Activated naive CD4-positive, alpha-beta T cell treated with anti-CD3 and anti-CD28 coated beads for 36 hours (primary cell): ENCODE measurements at places on chromosomes 11 and 22.

GRCh38 chr22:30574095-30574981, at the start of gene GAL3ST1:
TSS of gene GAL3ST1 (minus strand) at chr22:30574665. CDS start at chr22:30557392, 17,273 bp downstream.
- DNase-seq = no peak

GRCh38 chr11:13429836-13430235, 33.2 kb downstream of the BTBD10 start:
- DNase-seq = no peak

- DNase-seq = no peak
These were observed 84.6 kb downstream of the ETS1 start for GRCh38 chr11:128502726-128503125.

GRCh38 chr22:23219822-23220484, 39.6 kb downstream of the BCR start:
- peak; percentile 89 for DNase-seq

DNA sequence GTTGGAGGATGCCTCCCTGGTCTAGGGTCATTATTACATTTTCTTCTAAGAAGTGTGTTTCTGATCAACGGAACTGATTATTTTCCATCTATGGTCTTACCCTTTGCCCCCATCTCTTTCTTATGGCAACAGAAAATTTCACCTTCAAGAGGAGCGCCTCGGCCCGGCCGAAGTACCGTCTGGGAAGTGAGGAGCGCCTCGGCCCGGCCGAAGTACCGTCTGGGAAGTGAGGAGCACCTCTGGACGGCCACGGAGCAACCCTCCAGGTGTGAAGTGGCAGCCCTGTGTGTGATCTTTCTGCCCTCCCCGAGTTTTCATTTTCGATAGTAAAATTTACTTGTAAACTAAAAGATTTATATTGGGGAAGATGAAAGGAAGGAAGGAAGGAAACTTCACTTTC, 3.1 kb upstream of the APOBEC3C start:
- no peak for DNase-seq

DNA sequence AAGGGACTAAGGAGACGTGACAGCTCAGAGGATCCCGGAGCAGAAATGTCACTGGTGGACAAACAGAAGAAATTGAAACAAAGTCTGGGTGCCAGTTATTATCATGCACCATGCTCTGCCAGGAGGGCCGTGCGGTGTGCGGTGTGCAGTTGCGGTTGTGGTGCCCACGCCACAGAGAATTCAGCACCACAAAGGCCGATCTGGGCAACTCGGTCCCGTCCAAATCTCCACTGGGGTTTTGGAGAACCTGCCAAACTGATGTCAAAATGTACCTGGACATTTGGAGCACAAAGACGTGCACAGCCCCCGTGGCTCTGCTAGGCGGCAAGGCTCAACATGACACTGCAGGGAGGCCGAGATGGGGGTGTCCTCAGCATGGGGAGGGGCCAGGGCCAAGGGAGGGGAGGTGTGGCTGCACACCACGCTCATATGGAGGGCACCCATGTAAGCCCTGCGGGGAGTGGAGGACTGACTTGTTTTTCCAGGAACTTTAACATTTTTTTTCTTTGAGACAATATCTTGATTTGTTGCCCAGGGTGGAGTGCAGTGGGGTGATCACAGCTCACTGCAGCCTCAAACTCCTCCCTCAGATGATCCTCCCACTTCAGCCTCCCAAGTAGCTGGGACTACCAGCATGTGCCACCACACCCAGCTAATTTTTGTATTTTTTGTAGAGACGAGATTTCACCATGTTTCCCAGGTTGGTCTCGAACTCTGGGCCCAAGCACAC, 39.4 kb downstream of the GNB1L start:
- no peak for DNase-seq

DNA sequence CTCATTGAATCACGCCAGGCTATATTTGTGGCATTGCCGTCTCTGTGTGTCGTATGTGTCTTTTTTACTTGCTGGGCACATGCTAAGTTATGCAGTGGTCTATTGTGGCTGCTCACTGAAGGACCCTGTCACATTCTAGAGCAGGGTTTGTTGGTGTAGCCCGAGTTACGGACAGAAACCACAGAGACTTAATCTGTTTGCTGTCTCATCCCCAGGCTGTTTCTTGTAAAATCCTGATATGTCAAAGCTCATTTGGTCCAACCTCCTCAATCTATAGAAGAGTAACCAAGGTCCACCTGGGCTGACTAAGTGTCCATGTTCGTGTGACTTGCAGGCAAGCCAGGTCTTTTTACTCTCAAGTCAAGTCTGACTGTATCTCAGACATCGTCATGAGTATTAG, 5.0 kb downstream of the DPF2 start:
- no peak for DNase-seq

GRCh38 chr11:31437742-31438435, 68.2 kb downstream of the DNAJC24 start:
- DNase-seq = no peak

DNA sequence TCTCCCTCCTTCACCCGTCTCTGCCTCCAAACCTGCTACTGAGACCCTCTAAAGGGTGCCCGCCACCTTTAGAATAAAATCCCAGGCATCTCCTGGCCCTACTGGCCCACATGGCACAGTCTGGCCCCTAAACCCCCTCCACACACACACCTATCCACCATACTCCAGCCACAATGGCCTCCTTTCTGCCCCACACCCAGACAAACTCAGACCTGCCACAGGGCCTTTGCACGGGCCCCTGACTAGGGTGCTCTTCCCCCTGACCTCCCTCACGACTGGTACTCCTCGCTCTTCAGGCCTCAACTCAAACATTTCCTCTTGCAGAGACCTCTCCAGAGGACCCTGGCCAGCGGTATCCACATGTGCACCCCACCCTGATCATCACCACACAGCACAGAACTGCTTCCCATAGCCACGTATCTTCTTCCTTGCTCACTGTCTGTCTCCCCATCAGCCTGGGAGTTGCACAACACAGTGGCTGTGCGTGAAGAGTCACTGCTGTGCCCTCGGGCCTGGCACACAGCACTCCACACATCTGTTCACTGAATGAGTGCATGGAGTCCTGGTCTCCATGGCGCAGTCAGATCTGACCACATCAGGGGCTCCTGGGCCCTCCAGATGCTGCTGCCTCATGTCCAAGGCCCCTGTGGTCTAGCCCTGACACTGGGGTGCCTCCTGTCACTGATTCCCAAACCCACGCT, 66.2 kb upstream of the TCF20 start:
- DNase-seq = no peak

DNA sequence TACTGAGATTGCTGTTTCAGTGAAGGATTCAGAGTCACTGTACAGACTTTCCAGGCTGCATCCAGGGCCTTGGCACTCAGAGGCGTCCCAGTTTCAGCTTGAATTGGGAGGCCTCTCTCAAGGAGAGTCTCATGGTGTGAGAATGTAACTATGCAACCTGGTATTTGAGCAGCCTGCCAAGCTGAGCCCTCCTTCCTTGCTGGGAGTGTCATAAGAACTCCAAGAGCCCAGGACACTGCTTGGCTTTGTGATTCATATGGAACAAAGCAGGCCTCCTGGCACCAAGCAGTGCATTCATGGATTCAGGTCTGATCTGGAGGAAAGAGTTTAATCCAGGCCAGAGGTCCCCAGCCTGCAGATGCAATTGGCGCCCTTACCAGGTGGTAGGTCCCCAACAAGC, 171.7 kb downstream of the DBX1 start:
- no peak for DNase-seq

DNA sequence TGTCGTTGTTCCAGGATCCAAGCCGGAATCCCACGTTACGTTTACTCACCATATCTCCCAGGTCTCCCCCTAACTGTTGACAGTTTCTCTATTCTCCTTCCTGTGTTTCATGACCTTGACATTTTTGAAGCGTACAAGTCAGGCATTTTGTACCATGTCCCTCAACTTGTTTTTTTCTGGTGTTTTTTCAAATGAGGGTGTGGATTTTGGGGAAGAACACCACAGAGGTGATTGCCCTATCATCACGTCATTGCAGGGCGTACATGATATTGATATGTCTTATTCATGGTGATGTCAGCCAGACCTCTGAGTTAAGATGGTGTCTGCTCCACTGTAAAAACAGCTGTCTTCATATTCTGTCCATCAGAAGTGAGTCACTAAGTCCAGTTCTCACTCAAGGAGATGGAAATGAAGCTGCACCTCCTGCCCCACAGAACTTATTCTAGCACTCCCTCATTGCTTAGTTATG, 28.3 kb upstream of the SOX10 start:
- no peak for DNase-seq

DNA sequence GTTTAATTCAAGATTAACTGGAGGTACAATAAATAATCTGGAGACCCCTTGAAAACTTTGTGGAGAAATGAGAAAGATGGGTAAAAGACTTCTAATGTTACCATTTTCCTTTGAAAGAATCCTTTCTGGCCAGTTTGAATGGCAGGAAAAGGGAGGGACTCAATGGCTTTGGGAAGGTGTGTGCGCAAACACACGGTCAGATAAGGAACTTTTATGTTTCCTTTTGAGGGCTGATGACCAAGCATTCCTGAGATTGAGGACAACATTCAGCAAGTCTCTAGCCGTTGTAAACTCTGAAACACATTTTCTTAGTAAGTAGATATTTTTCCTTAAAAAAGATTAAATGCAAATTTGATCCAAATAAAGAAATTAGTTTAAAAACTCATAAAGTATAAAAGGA, 909.7 kb upstream of the TENM4 start:
- no peak for DNase-seq

- DNase-seq = no peak
These were observed 309.8 kb upstream of the NCAM1 start for GRCh38 chr11:112651386-112651785.

DNA sequence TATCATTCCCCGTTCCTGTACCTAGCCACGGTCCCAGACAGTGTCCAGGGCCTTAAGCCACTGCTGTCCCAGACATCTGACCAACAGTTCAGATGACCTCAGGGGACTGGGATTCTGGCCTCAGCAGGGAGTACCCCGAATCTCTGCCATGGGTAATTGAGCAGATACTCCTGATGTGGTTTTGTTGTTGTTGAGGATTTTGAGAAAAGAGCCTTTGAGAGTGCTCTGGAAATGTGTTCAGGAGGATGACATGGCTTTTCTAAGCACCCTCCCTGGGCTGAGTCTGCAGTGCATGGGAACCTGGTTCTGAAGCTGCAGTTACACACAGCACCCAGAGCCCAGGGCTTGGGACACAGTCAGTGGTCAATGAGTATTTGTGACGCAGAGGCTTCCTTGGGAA, 30.4 kb downstream of the ADAMTS15 start:
- no peak for DNase-seq

DNA sequence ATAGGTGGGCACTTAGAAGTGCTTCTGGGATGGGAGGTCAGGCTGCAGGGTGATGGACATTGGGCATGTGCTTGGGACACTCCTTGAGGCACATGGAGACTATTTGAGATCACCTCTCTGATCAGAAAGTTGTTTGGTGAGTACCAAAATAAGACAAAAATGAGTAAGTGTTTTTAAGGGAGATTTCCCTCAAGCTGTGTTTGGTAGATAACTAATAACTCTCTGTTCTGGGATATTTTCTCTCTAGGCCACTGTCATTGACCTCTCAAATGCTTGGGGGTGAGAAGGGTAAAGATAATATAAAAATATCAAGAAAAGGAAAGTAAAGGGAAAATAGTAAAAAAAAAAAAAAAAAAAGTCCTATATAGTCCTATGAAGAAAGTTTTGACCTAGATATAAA, 117.8 kb downstream of the TEAD1 start:
- no peak for DNase-seq

GRCh38 chr22:45885171-45885840, 91.7 kb downstream of the WNT7B start:
- DNase-seq = no peak

DNA sequence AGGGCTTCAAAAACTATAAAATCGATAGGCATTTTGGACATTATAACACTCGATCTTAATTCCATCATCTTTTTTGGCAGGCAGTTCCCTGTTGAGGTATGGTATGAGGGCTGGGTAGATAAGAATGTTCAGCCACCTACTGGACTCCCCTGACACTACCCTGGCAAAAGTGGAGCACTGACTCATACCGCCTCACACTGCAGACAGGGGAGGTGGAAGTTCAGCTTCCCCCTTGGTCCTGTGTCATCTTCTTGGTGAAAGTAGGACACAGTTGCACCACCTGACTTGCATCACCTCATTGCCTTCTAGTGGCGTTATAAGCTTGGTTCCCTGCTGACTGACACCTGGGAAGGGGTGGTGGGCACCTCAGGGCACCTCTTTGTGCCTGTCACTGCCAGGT, 30.4 kb downstream of the PAAF1 start:
- DNase-seq = peak; percentile 26

- DNase-seq = no peak
These were observed 95.3 kb upstream of the FGF3 start for GRCh38 chr11:69914286-69915150.

- no peak for DNase-seq
These were observed 9.2 kb downstream of the CCDC34 start for GRCh38 chr11:27353593-27354358.

DNA sequence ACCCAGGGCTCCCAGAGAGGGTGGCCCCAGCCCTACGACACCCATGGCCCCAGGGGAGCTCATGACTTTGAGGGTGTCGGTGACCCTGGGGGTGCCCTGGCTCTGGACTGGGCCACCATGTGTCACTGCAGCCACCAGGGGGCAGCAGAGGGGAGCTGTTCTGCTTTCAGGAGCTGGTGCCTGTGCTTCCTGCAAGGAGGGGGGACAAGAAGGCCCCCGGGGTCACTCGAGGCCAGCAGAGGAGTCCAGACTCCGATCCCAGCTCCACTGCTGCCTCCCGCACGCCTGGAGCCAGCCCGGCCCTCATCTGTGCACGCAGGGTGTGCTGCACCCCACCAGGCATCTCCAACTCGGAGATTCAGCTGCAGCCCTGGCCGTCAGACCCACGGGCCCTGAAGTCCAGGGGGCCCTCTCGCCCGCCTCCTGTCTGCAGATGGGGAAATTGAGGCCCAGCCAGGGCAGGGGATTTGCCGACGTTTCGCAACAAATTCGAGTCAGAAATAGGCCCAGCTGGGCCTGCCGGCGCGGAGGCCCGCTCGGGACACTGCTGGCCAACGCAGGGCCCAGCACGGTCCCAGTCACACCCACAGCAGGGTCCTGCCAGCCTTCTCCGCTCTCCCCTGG, 29.5 kb upstream of the WNT7B start:
- DNase-seq = peak; percentile 91

- no peak for DNase-seq
These were observed 125.0 kb downstream of the PKNOX2 start for GRCh38 chr11:125289419-125290098.

DNA sequence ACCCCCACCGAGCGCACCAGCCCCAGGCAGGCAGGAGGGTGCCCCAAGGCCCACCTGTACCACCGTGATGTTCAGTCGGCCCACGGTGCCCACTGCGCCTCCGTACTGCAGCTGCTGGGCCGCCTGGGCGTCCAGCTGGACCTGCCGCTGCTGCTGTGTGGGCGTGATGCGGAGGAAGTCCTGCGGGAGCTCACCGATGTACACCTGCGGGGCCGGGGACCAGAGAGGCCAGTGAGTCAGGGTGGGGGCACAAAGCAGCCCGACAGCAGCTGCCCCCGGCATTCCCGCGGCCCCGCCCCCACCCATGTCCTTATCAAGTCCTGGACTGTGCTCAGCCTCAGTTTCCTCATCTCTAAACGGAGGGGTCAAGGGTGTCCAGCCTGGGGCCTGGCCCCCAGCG, 13.8 kb downstream of the TOLLIP start:
- DNase-seq = no peak

GRCh38 chr11:119472186-119472855, 49.3 kb upstream of the THY1 start:
- DNase-seq = no peak
